Liver (tissue), 10 donors: ENCODE measurements at places on chromosomes 5 and 9.

- H3K4me3 ChIP-seq, result no peak overlapping the region
- H3K27me3 ChIP-seq, result peaks cover 5% of the 10 kb centered on the region
- H3K27ac ChIP-seq, result no peak overlapping the region
- no peaks in the 10 kb centered on the region for H3K36me3 ChIP-seq
- H3K4me1 ChIP-seq, result no peaks in the 10 kb centered on the region
Observed at GRCh38 chr9:88773627-88774244, 217.5 kb upstream of the S1PR3 start.

DNA sequence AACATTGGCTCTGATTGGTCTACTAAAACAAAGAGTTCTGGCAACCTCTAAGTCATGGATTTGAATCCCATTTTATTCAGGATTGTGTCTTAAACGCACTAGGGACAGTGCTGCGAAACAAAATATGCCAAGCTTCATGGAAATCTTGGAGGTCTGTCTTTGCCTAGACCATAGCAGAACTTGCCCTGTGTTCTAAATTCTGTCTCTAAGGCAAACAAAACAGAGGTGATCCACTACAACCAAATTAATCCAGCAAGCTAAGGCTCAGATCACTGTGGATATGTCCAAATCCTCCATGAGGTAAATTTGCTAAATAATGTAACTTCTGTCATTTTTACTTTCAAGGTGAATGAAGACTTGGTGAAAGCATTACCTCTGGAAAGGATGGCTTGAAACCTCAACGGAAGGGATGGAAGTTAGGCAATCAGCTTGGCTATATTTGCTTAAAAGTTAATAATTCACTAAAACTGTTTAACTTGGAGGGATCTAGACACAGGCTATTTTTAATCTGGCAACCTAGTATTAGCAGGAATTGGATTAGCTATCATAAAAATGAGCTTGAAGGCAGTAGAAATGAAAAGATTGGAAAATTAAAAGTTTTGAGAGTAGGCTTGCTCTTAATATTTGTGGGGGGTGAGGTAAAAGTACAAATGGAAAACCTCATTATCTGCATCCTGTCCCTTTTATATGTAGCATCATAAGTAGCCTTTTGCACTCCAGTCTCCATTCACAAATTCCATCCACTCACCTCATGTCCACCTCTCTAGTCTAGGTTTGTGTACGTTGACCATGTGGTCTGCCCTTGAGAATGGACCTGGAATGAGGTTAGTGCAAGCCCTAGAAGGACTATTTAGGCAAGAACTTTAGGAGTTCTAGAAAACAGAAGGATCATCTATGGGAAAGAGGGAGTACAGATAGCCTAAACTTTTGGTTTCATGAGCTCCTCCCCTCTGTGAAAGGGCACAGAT lies 176.2 kb downstream of the SMC2 start:
- H3K36me3 ChIP-seq, result no peaks in the 10 kb centered on the region
- no peak for DNase-seq
- no peaks in the 10 kb centered on the region for H3K27me3 ChIP-seq
- H3K4me1 ChIP-seq, result peaks cover 4% of the 10 kb centered on the region
- peak overlapping the region; percentile 38 for H3K27ac ChIP-seq

DNA sequence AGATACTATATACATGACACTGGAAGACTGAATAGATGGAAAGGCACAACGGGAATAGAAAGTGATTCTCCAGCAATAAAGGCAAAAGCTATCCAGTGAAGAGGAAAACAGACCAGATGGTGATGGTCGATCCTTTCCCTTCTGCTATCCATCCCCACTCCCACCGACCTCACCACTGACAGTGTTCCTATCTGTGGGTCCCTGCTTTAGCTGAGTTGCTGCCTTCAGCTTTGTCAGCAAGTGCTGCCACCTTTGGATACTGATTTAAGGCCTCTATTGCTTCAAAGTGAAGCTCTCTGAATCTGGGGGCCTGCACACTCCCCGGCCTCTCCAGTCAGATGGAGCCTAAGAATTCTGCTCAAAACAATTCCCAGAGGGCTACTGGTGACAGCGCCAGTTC lies 32.3 kb downstream of the EPB41L4A start:
- no peak for DNase-seq
- H3K4me3 ChIP-seq, result no peak overlapping the region
- H3K27me3 ChIP-seq, result no peaks in the 10 kb centered on the region
- no peaks in the 10 kb centered on the region for H3K36me3 ChIP-seq
- H3K27ac ChIP-seq, result no peak overlapping the region

- no peak for DNase-seq
- no peak overlapping the region for H3K4me3 ChIP-seq
- no peaks in the 10 kb centered on the region for H3K4me1 ChIP-seq
- no peaks in the 10 kb centered on the region for H3K36me3 ChIP-seq
- H3K27ac ChIP-seq, result no peak overlapping the region
- H3K27me3 ChIP-seq, result no peaks in the 10 kb centered on the region
Observed at GRCh38 chr9:34964458-34964857, 6.4 kb downstream of the PHF24 start.

- H3K36me3 ChIP-seq, result peaks cover 22% of the 10 kb centered on the region
- no peak for DNase-seq
- H3K27me3 ChIP-seq, result no peaks in the 10 kb centered on the region
- H3K4me3 ChIP-seq, result no peak overlapping the region
Observed at GRCh38 chr9:127792417-127793031, 6.7 kb downstream of the CDK9 start.

DNA sequence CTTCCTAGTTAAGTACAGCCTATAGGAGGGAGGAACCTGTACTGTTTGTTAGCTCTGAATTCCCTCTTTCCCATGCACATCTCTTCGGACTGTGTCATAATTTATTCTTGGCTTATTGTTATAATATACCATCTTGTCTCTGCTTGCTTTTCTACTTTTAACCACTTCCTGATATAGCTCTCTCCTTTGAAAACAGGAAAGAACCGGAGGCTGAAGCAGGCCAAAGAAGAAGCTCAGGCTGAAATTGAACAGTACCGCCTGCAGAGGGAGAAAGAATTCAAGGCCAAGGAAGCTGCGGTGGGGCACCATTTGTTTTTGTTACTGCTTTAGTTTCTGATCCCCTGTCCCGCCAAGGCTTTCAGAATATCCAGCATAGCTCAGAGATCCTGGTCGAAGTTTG lies 4.8 kb downstream of the ATP6V1G1 start:
- no peak for DNase-seq
- peaks cover 31% of the 10 kb centered on the region for H3K4me1 ChIP-seq
- no peak overlapping the region for H3K4me3 ChIP-seq
- H3K27me3 ChIP-seq, result no peaks in the 10 kb centered on the region

GRCh38 chr5:97078958-97079743 lies 63.3 kb downstream of the LIX1 start:
- no peak overlapping the region for H3K27ac ChIP-seq
- H3K36me3 ChIP-seq, result no peaks in the 10 kb centered on the region
- no peak overlapping the region for H3K4me3 ChIP-seq

DNA sequence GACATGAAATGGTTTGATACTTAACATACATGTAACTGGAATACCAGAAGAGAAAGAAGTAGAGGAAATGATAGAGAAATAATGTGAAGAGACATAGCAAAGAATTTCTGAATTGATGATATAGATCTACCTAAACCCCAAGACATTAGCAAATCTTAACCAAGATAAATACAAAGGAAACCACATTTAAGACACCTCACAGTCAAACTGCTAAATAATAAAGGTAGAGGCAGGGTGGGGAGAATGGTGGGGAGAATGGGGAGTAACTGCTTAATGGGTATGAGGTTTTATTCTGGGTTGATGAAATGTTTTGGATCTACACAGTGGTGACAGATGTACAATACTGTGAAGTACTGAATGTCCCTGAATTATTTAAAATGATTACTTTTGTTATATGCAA lies 17.5 kb downstream of the CARNMT1 start:
- no peak overlapping the region for H3K4me3 ChIP-seq
- H3K36me3 ChIP-seq, result no peaks in the 10 kb centered on the region
- no peaks in the 10 kb centered on the region for H3K4me1 ChIP-seq

- no peaks in the 10 kb centered on the region for H3K27me3 ChIP-seq
- no peaks in the 10 kb centered on the region for H3K36me3 ChIP-seq
- H3K27ac ChIP-seq, result no peak overlapping the region
- H3K4me1 ChIP-seq, result no peaks in the 10 kb centered on the region
- H3K4me3 ChIP-seq, result no peak overlapping the region
Observed at GRCh38 chr5:17132444-17133083, 84.9 kb upstream of the BASP1 start.

DNA sequence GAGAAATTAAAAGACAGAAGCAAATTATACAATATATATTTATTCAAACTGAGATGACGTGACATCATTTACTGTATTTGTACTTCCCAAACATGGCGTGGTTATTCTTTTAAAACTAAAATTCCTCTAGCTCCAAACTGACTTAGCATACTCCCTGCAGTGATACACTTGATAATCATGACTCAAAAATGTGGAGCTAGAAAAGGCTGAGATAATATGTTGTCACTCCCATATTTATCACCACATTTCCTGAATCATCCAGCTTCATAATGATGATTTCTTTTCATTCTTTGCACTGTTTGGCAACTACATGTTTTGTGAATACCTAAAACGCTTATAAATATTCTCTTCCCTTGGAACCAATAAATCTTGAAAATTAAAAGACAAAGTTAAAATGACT lies 341.0 kb downstream of the EBF1 start:
- no peaks in the 10 kb centered on the region for H3K27me3 ChIP-seq
- DNase-seq, result no peak
- no peaks in the 10 kb centered on the region for H3K36me3 ChIP-seq
- H3K4me3 ChIP-seq, result no peak overlapping the region
- H3K4me1 ChIP-seq, result no peaks in the 10 kb centered on the region
- H3K27ac ChIP-seq, result no peak overlapping the region

DNA sequence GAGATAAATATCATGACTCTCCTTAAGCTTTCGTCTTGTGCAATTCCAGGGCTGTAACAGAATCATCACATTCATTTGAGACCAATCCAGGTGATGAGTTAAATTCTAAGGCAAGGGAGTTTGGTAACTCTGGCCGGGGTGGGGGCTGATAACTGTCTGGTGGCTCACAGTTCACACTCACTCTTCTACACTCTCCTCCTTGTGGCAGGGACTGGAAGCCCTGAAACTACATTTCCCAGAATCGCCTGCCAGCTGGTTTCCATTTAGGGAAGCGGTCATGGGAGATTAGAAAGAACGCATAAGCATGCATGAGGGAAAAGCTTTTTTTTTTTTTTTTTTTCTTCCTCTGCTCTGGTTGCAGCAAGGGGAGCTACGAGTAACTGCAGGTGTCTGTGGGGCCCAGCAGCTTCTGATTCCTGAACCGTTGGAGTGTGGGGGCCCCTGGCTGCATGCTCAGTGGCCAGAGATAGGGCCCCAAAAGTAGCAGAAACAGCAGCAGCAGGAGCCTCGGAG lies 154.8 kb upstream of the TBC1D2 start:
- DNase-seq, result no peak
- no peaks in the 10 kb centered on the region for H3K27me3 ChIP-seq
- H3K36me3 ChIP-seq, result no peaks in the 10 kb centered on the region
- no peaks in the 10 kb centered on the region for H3K4me1 ChIP-seq

GRCh38 chr9:93473411-93473810 lies 20.0 kb upstream of the FAM120AOS start:
- no peak overlapping the region for H3K27ac ChIP-seq
- H3K27me3 ChIP-seq, result no peaks in the 10 kb centered on the region
- no peak overlapping the region for H3K4me3 ChIP-seq

DNA sequence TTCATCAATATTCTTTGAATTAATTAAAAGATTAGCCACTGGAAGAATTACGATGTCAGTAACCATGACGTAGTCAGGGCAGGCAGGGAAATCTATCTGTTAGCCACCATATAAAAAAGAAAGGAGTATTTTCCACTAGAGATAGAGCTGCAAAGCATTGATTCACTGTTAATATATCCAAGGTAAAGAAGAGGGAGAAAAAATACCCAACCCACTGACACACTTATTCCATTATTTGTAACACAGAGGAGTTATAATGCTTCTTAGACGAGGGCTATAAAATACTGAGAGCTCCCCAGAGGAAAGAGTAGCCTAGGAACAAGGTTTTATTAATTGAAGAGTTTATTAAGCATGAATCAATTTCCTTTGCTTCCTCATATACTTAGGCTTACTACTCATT lies 382.2 kb upstream of the CDH6 start:
- no peaks in the 10 kb centered on the region for H3K36me3 ChIP-seq
- no peak for DNase-seq
- no peak overlapping the region for H3K4me3 ChIP-seq
- H3K4me1 ChIP-seq, result no peaks in the 10 kb centered on the region
- H3K27me3 ChIP-seq, result no peaks in the 10 kb centered on the region
- no peak overlapping the region for H3K27ac ChIP-seq
